ENCODE measurements at places on chromosomes 5 and 9. TPM values are rescaled to one million over a fixed set of nuclear protein-coding genes. Genes with fewer than 3 reads are reported as not detected.

Gene ANKRD34B
- not detected for total RNA-seq

Gene COL15A1
- 15.0 TPM for total RNA-seq

Gene NOTCH1
- total RNA-seq: 67.0 TPM

Gene CDH9
- total RNA-seq: not detected

DNA sequence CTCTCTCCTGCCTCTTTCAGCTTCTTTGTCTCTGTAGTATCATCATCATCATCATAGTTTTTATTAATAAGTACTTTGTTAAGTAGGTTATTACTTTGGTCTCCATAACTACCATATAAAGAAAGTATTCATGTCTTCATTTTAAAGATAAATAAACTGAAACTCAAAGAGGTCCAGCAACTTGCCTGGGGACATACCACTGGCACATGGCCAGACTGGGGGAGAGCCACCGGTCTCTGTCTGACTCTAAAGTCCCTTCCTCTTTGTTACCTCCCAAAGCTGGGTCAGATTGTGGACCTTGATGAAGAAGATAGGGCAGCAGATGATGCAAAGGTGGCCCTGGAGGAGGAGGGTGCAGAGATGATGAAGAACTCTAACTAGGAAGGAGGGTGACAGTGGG, 8.5 kb downstream of the CDX1 start:
- DNase-seq: no peak

DNA sequence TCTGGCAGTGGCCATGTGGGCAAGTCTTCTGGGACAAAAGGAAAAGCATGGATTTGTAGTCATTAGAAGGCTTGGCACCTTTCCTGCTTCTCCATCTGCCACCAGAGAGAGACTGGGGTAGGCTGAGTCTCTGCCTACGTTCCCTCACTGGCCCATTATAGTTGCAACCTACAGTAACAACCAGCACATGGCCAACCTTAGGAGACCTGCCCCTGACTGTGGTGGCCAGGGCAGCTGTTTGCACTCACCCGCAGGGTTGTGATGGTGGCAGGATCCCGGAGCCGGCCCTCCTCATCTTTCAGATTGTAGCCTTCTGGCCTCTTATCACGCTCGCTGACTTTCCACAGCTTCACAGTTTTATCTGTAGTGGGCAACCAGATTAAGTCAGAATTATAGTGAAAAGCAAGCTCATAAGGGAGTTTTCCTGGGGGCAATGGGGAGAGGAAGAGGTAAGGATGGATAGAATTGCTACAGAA, 174.9 kb upstream of the GPR151 start:
- no peak for DNase-seq

GRCh38 chr5:78419396-78419795, 59.0 kb downstream of the SCAMP1 start:
- DNase-seq: no peak
